ENCODE measurements at places on chromosomes 12 and 14.

DNA sequence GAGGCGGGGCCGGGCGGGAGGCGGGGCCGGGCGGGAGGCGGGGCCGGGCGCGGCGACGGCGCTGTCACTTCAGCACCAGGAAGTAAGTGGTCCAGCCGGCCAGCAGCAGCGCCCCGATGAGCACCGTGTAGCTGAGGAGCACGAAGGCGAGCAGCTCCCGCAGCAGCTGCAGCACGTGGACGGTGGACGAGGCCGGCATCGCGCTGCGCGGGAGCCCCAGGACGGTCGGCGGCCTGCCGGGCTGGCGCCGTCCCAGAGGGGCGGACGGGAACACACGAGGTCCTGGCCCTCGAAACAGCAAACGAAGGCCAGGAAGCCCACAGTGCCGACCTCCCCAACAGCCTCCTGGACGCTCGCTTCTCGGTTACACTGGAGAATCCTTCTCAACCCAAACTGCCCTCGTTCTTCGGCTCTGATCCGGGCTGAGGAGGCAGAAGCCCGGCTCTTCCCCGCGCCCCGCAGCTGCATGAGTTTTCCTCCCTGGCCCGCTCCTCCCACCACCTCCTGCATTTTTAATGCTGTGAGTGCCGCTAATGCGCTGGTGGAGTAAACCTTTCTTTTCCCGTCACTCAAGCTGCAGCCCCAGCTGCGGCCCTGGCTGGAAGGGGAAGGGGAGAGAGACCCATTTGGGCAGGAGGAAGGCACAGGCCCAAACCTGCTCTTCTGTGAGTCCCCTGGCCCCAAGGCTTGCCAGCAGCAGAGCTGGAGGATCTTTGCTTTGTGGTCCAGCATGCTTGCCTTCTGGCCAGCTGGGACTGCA is 694 bp upstream of the DIABLO start:
- peaks cover 66% of the 10 kb centered on the region for H3K36me3 ChIP-seq
- no peak for DNase-seq
- peak overlapping the region; percentile 77 for H3K4me3 ChIP-seq
- H3K27ac ChIP-seq = no peak overlapping the region

- no peaks in the 10 kb centered on the region for H3K27me3 ChIP-seq
- no peak overlapping the region for H3K27ac ChIP-seq
- H3K4me1 ChIP-seq = peaks cover 3% of the 10 kb centered on the region
These were observed 80.8 kb upstream of the AMIGO2 start for GRCh38 chr12:47160316-47161244.

DNA sequence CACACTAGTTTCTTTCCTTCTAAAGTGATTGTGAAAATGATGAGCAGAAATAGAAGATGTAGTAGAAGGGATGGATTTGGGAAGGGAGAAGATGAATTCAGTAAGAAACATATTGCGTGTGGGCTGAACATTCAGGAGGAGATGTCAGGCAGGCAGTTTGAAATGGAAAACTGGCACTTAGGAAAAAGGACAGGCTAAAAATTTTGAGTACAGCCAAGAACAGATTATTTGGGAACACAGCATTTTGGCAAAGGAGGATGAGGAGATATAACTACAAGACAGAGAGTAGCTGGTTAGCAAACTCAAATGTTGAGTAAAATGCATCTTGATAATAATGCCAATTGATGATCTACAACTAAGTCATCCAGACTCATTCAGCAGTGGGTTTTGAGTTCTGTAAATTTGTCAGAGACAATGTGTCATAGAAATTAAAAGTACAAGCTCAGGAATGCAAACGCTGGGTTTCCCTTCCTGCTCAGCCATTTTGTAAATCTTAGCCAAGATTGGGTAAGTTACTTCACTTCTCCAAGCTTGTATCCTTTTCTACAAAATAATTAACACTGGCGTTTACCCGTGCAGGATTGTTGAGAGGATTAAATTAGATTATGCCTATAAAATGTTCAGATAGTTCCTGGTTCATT is 255.0 kb downstream of the NAV3 start:
- H3K36me3 ChIP-seq = peaks cover 3% of the 10 kb centered on the region
- no peak overlapping the region for H3K27ac ChIP-seq
- DNase-seq = no peak
- H3K4me1 ChIP-seq = no peaks in the 10 kb centered on the region
- H3K27me3 ChIP-seq = no peaks in the 10 kb centered on the region

DNA sequence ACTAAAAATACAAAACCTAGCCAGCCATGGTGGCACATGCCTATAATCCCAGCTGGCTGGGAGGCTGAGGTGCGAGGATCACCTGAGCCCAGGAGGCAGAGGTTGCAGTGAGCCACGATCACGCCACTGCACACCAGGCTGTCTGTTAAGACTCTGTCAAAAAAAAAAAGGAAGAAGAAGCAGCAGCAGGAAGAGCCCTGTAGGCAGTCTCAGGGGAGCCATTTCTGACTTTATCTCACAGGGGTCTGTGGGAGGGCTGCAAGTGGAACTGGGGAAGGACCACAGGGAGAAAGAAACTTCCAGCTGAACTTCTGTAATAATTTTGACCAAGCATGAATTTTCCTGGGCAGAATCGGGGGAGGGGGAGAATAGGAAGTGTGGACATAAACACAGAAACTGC is 32.7 kb downstream of the GARIN6 start:
- no peak overlapping the region for H3K4me3 ChIP-seq
- no peaks in the 10 kb centered on the region for H3K4me1 ChIP-seq
- no peak for DNase-seq
- no peaks in the 10 kb centered on the region for H3K27me3 ChIP-seq
- H3K27ac ChIP-seq = no peak overlapping the region

- peaks cover 10% of the 10 kb centered on the region for H3K36me3 ChIP-seq
- DNase-seq = peak; percentile 19
- H3K4me1 ChIP-seq = no peaks in the 10 kb centered on the region
- no peak overlapping the region for H3K4me3 ChIP-seq
These were observed 4.1 kb downstream of the CLEC2B start for GRCh38 chr12:9864913-9865675.

- DNase-seq = no peak
- H3K27ac ChIP-seq = no peak overlapping the region
- H3K36me3 ChIP-seq = no peaks in the 10 kb centered on the region
- H3K27me3 ChIP-seq = peaks cover 57% of the 10 kb centered on the region
- H3K4me3 ChIP-seq = no peak overlapping the region
- peaks cover 38% of the 10 kb centered on the region for H3K4me1 ChIP-seq
These were observed 158.6 kb upstream of the CCND2 start for GRCh38 chr12:4114986-4115385.

All from mesenchymal stem cell (in vitro differentiated cells and primary cell).